ENCODE measurements at places on chromosomes 2 and 18.

DNA sequence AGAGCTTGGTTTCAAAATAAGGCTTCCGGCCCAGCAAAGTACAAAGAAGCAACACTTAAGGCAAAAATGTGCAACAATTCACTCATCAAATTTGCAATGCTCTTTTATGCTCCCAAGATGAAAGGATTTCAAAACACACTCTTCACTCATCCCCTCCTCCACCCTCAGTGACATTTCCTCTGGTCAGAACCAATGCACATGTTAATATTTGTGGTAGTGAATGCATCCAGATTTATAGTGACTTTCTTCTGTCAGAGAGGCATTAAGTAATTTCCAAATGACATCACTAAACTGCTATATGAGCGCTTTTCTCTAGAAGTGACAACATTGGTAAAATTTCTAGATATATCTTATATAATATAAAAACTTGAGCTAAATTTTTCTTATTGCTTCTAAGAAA lies 800.4 kb downstream of the NRXN1 start:
- DNase-seq: no peak

GRCh38 chr2:72094701-72095100 lies 53.0 kb downstream of the CYP26B1 start:
- DNase-seq: no peak

DNA sequence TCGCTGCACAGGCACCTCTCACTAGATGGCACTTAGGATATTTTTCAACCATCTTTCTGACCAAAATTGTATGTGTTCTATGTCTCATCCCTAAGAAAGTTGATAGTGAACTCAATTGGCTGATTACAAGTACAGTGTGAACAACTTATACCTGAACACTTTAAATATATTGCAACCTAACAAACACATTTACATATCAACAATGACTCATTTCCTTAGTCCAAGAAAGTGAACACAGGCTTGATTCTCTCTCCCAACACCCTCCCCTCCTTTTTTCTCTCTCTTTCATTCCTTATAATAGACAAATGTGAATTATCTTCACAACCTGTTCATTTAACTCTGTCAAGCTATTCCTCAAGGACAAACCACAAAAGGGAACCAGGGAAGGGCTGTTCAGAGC lies 192.0 kb downstream of the SLC8A1 start:
- no peak for DNase-seq

DNA sequence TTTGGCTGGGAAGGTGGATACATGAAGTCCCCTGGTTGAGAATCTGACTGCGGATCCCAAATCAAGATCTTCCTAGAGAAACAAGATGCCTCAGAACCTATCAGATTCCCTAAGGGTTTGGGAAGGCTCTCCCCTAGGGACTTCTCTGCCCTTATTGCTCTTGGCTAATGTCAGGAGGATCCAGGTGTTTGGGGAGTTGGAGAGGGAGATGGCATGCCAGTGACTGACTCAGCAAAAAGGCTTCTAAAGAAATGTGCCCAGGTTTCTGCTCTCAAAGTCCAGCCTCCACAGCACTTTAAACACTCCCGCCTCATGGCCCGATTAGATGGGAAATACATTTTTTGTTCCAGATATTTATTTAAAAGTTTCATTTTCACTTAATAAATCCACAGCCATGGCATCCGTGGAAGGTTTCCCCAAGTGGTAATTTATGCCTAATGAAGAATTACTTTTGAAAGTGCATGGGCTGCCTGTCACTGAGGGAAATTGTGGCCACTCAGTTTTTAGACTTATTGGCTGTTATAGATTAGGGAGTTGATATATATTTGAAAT lies 156.4 kb downstream of the OSR1 start:
- DNase-seq: no peak

GRCh38 chr2:78890935-78891334 lies 134.6 kb upstream of the REG3G start:
- DNase-seq: no peak

DNA sequence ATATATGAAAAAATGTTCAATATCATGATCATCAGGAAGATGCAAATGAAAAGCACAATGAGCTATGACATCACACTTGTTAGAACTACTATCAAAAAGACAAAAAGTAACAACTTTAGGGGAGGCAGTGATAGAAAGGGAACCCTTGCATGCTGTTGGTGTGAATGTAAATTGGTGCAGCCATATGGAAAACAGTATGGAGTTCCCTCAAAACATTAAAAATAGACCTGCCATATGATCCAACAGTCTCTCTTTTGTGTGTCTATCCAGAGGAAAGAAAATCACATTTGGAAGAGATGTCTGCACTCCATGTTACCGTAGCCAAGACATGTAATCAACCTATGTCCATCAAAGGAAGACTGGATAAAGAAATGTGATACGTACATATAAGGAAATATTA lies 92.3 kb upstream of the ALKAL2 start:
- DNase-seq: no peak

GRCh38 chr18:38545071-38545470 lies 979.5 kb upstream of the CELF4 start:
- no peak for DNase-seq

DNA sequence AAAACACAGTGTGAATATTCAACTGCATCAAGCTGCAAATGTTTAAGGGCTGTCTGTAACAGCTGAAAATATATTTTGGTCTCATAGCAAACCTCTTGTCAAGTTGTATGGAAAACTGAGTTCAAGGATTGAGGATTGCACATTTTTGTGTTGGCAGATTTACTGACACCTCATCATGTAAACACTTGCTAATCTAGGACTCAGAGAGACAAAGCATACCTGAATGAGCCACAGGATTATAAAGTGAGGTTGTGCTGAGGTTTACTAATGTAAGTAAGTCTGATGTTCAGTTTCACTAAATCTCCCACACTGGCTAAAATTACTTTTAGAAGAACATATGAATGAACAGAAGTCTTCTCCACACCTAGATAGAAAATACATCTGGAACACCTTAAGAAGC lies 1993.1 kb upstream of the CELF4 start:
- no peak for DNase-seq

- no peak for DNase-seq
These were observed 87.1 kb upstream of the KCTD1 start for GRCh38 chr18:26635466-26635865.

- no peak for DNase-seq
These were observed 30.0 kb downstream of the CFAP221 start for GRCh38 chr2:119574108-119574815.

GRCh38 chr2:42937171-42937875 lies 144.9 kb upstream of the HAAO start:
- DNase-seq: no peak

DNA sequence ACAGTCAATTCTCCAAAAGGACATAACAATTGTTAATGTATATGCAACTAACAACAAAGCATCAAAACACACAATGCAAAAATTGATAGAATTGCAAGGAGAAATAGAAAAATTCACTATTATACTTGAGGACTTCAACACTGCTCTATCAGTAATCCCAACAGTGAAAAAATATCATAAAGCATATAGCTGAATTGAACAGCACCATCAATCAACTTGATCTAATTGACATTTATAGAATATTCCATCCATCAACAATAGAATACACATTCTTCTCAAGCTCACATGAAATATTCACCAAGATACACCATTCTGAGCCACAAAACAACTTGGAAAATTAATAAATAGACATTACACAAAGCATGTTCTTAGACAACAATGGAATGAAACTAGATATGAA lies 60.1 kb upstream of the ASXL3 start:
- no peak for DNase-seq

DNA sequence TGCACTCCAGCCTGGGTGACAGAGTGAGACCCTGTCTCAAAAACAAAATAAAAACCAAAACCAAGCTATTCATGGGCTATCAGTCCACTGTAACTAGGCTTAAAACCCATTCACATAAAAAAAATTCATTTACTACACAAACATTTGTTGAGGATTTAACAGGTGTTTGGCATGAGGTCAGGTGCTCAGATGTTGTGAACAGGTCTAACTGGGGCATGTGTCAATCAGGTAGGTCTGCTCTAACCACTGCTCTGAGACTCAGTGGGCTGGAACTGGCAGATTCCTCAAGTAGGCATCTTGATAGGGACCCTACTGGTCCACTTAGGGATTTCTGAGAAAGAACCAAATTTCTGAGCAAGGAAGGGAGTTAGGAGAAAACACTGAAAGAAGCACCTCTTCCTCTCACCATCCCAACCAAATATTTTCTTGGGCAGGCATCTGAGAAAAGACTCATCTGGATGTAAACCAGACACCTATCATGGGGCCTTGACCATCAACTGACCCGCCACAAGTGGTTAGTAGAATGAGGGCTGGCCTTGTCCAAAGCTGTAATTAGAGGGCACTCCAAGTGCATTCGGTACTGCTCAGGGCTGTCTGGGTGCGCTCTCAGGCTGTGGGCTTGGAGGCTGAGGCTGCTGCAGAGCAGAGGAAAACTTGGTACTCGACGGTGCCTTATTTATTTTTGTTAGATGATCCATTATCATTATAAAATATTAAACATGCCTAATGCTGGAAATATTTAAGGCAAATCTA lies 33.9 kb downstream of the WIPF1 start:
- no peak for DNase-seq

- no peak for DNase-seq
These were observed 504.8 kb upstream of the LRATD1 start for GRCh38 chr2:14127765-14128164.

DNA sequence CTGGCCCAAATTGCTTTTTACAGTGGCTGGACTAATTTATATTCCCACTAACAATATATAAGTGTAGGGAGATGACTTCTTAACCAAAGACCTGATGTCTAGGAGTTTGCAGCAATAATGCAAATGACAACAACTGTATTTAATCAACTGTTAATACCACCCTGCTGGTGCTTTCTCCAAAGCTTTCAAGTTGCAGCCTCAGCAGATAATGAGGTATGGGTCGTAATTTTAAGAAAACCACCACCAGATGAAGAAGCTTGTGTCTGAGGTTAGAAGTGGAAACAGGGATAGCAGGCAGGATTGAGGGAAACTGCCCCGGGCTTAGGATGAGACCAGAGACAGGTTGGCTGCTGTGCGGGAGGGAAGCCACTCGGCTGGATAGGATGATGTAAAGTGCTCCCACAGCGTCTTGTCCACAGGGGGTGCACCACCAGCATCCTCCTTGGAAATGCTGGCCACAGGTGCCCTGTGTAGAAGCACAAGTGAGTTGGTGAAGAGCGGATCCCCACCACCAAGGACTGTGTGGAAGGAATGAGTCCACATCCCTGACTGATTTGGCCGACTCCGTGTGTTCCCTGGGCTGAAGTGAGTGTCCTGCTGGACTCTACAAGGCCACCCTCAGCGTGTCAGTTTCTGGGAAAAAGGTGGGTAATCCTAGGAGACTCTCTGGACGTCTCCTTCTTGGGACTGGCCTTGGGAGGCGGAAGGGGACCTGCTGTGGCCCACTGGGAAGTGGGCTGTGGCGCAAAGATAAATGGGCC lies 76.1 kb upstream of the SMAD2 start:
- no peak for DNase-seq

- DNase-seq: no peak
These were observed 71.0 kb upstream of the CYP1B1 start for GRCh38 chr2:38146907-38147307.

GRCh38 chr2:110804433-110804832 lies 72.1 kb downstream of the ACOXL start:
- DNase-seq: no peak

GRCh38 chr18:24176727-24177416 lies 38.0 kb downstream of the CABYR start:
- peak; percentile 21 for DNase-seq

DNA sequence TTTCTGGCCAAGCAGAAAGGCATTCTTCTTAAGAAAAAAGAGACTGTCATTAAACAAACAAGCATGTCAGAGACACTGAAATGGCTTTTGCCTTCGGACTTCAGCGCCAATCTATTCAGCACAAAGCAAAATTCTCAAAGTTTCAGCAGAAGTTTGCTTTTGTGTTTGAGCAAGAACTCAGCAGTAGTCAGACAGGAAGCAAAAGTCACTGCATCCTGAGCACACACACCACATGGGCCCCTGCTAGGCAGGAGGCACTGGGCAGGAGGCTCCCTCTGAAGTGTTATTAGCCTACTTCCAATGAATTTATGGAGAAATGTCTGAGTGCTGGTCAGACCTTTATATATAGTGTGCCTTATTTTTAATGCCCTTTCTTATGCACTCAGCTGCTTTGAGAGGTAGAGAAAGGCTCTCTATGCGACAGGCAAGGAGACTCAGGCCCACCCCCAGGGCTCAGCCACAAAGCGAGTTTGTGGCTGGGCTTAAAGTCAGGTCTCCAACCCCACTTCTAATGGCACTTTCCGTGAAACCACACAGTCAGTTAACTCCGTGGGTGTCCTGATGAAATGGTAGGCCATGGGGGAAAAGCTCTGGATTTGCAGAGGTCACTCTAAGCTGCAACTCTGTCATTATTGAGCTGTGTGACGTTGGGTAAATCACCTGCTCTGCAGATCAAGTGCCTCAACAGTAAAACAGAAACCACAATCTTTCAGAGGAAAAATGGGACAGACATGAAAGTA lies 161.0 kb upstream of the TMEM200C start:
- no peak for DNase-seq

DNA sequence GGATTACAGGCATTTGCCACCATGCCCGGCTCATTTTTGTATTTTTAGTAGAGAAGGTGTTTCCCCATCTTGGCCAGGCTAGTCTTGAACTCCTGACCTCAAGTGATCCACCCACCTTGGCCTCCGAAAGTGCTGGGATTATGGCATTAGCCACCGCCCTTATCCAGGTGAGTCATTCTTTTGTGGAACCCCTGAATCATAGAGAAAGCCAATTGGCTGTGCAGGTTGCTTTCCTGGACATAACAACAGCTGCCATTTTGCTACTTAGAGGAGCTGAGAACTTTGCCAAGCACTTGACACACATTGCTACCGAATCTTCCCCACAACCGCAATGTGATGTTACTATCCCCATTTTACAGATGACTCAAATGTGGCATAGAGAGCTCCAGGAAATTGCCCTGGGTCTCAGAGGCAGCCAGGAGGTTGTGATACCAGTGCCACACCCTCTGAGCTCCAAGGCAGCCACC lies 36.0 kb downstream of the SETBP1 start:
- no peak for DNase-seq

DNA sequence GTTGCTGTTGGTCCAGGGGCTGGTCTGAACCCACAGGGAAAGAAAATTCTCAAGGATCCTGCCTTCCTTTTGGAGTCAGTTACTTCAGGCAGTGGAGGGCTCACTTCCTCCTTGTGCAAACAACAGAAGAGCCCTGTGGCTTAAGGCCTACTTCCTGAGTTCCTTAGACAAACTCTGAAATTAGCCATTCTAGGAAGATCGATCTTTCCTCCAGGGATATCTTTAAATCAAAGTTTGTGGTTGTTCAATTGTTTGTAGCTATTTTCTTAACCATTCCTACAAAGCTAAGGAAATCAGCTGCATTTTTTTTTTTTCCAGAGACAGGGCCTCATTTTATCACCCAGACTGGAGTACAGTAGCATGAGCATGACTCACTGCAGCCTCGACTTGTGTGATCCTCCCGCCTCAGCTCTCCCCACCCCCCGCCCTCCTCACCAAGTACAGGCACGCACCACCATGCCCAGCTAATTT lies 156.0 kb downstream of the TANC1 start:
- DNase-seq: no peak

- no peak for DNase-seq
These were observed 45.6 kb upstream of the ZC3H15 start for GRCh38 chr2:186440506-186440905.

- no peak for DNase-seq
These were observed 1103.9 kb upstream of the KLHL29 start for GRCh38 chr2:22281033-22281432.

Data from stimulated activated CD8-positive, alpha-beta memory T cell treated with anti-CD3 and anti-CD28 coated beads, Interleukin-7, amount 100 ng/mL, for 24 hours (primary cell).